ENCODE measurements at places on chromosomes 5 and 9.

DNA sequence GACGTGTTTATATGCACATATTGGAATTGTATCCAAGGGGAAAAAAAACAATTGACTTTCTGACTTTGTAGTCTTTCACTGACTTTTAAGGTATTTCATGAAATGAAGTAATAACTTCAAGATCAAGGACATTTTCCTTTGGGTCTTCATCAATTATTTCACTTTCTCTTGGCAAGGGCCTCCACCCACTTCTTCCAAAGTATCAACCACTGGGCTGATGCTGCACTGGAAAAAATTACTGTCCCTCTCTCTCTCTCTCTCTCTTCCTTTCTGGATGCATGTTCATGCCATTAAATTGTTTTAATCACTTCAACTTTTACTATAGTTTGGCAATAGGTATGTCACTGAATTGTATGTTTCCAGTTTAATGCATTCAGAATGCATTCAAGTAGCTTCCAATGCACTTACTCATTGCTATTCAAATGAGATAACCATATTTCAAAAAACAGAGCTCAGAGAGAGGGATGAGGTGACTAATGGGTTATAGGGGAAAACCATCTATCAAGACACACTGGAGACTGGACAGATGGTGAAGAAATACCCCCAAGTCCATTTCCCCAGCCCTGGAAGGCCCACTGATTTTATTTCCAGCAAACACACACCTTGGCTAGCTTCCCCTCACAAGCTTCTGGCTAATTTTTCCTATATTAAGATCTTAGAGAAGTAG lies 585.3 kb downstream of the EBF1 start:
- DNase-seq = no peak

DNA sequence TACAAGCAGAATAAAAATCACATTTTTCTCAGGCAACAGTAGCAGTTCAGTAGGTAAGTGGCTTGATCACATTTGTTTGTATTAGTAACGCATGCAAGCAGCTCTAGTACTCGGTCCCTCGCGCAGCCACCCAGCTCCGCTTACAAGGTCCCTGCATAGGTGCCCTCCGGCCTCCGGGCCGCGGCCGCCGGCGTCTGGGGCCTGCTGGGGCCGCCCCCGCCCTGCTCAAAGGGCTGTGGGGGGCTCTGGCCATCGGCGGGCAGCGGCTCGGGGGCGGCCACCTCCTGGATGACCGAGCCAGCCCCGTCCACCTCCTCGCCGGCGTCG lies 50.2 kb upstream of the UBAC1 start:
- DNase-seq = no peak

- DNase-seq = no peak
Observed at GRCh38 chr5:41636605-41637004, 126.2 kb upstream of the PLCXD3 start.

DNA sequence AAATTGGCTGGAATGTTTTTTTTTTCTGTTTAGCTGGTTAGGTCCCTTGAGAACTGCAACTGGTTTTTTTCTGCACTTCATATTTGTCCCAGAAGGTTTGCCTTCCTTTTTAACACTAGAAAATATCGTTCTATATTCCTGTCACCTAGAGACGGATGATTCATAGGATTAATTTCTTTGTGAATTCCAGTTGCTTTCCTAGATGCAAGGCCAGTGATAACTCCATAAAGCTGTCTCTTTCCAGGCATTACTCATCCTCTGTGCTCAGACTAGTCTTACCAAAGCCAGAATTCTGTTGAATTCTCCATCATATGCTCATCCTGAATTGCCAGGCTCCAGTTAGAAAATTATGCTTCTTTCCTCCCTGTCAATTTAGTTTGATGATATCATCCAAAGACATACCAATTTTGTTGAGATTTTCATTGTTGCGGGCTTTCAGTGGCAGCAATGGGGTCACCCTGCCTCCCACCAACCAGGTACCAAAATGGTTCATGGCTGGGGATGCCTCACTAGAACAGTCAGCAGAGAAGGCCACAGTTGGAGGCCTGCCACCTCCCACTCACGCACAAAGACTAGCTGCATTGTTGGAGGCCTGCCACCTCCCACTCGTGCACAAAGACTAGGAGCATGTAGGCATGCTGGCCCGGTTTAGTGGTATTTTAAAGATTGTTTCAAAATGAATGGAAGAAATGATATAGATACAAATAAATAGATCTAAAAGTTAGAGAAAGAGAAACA lies 8.5 kb downstream of the BAAT start:
- DNase-seq = no peak

DNA sequence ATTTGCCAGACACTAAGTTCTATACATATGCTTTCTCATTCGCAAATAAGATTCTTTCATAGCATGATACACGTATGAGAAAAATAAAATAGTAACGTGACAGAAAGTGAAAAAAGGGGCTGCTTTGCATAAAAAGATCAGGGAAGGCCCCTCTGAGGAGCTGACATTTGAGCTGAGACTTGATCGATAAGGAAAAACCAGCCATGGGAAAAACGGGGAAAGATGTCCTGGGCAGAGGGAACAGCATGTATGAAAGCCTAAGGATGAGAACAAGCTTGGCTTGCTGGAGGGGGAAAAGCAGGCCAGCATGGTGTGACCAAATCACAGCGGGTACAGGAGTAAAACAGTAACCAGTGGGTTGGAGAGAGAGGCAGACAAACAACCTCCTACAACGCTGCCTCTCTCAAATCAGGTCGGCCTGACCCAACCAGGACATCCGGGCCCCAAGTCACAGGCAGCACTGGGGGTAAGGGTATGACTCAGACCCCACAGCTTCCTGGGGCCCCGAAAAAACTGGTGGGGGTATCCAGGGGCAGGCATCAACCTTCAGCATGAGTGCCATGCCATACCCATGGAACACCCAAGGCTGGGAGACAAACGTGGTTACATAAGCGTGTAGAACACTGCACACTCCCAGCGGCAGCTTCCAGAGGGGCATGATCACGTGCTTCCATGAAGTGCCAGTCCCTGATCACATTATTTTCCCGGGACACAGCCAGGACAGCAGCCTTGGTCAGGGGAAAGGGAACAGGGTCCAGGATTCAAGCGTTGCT lies 2.2 kb downstream of the TNIP1 start:
- DNase-seq = no peak

DNA sequence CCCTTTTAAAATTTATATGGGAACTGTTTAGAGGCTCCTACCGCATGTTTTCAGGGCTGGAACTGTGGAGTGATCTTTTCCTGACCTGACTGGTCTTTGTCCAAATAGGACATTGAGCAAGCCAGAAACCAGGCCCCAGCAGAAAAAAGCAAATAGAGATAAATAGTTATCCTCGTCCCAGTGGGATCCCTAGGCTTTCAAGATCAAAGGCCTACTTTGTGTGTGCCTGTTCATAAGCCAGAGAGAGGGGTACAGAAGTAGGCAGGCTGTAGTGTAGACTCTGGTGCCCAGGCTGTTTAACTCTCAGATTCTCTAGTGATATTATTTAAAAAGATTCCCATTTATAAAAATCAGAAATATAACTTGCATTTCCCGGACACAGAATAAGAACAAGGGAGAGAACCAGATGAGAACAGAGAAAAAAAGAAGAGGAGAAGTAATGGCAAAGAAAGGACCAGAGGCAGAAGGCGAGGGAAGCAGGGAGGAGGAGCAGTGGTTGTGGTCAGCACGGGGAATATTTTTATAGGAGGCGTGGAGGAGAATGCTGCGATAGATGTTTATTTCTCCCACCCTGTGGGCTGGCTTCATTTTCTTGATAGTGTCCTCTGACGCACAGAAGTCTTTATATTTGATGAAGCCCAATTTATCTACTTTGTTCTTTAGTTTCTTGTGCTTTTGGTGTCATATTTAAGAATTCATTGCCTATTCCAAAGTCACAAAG lies 101.2 kb downstream of the AOPEP start:
- DNase-seq = peak; percentile 42

- DNase-seq = no peak
Observed at GRCh38 chr9:89375191-89375760, 57.0 kb downstream of the SECISBP2 start.

- no peak for DNase-seq
Observed at GRCh38 chr9:4196886-4197285, 103.0 kb downstream of the GLIS3 start.

DNA sequence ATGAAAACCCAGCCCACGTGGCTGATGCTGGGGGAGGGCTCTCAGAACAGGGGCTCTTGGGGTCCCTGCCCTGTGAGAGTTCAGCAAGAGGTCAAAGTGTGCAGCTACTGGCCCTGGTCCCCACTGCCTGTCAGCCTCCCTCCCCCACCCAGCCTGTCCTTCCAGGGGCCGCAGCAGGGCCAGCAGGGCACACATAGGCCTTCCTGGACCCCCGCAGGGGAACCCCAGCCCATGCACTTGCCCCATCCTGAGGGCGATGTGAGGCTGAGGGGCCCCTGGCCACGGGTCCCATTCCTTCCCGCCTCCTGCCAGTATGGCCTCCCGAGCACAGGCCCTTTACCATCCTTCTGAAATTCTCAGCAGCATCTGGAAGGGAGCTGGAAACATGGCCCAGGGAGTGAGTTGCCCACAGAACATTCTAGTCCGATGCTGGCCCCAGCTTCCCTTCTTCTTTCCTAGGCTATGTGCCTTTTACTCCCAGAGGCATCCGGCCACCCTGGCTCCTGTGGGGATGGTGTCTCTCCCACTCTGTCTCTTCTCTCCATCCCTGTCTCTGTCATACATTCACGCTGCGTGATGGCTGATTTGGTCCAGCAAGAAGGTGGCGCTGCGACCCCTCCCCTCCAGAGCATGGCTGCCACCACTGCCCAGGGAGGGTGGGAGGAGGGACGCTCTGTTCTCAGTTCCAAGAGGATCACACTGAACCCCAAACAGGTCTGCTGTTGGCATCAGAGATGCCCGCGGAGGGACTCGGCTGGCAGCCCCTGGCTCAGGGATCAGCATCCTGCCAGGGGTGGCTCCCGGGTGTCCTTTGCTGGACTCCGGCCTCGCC lies 19.6 kb downstream of the MRPL36 start:
- no peak for DNase-seq

- no peak for DNase-seq
Observed at GRCh38 chr5:152592416-152592815, 187.3 kb upstream of the NMUR2 start.

Measured in left lung (tissue), 14 donors.